ENCODE measurements at places on chromosomes 7 and 10. TPM values are rescaled to one million over a fixed set of nuclear protein-coding genes. Genes with fewer than 3 reads are reported as not detected.

Gene KIF5B
- 102 TPM for total RNA-seq

Gene CELF2
- total RNA-seq, result 27.5 TPM

Gene C10orf67
- total RNA-seq, result not detected

Gene ACTL6B
- not detected for total RNA-seq

Gene CYP2W1
- total RNA-seq, result not detected

Gene C10orf105
- 0.15 TPM for total RNA-seq

Gene MRC1
- 35.7 TPM for total RNA-seq

Gene IKZF5
- 14.9 TPM for total RNA-seq

Gene PTF1A
- total RNA-seq, result not detected

Gene POP7
- total RNA-seq, result 30.6 TPM

Gene SPOCK2
- total RNA-seq, result 3.4 TPM

Gene GIMAP7
- 2.2 TPM for total RNA-seq

GRCh38 chr10:121531076-121531829, 67.0 kb downstream of the FGFR2 start:
- no peak for DNase-seq

DNA sequence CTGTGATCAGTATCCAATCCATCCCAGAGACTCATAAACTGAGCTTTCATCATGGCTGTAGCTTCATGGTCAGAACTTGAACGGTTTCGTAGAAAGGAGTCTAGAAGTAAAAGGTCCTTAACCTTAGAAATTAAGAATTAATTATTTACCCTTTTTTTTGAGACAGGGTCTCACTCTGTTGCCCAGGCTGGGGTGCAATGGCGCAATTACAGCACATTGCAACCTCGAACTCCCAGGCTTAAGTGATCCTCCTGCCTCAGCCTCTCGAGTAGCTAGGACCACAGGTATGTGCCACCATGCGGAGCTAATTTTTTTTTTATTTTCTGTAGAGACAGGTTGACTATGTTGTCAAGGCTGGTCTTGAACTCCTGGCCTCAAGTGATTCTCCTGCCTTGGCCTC, 41.7 kb downstream of the ATAD1 start:
- no peak for DNase-seq

GRCh38 chr7:127582361-127582760, 3.0 kb downstream of the GCC1 start:
- no peak for DNase-seq

DNA sequence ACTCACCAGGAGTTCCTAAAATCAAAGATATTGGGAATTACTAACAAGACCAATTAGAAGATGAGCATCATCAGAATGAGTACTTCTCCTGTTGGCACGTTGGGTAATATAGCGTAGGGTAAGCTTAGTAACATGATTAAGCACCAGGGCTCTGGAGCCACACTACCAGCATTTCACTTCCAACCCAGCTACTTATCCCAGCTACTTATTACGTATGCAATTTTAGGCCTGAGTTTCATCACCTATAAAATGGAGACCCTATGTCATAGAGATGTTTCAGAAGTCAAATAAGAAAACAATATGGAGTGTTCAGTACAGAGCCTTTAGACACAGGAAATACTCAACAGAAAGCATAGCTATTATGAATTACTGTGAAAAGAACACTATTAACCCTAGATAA, 19.0 kb downstream of the GDI2 start:
- no peak for DNase-seq

- peak; percentile 49 for DNase-seq
Observed at GRCh38 chr10:92590623-92591549, 2.0 kb upstream of the KIF11 start.

GRCh38 chr10:72564596-72564995, 61.3 kb downstream of the MICU1 start:
- no peak for DNase-seq

GRCh38 chr7:141355032-141355431, 196.2 kb upstream of the AGK start:
- DNase-seq, result no peak

- peak; percentile 37 for DNase-seq
Observed at GRCh38 chr7:1455241-1455939, 3.9 kb downstream of the MICALL2 start.

GRCh38 chr7:16423761-16424160, 2.4 kb upstream of the CRPPA start:
- no peak for DNase-seq

GRCh38 chr10:12221323-12222298, 25.6 kb downstream of the CDC123 start:
- no peak for DNase-seq

- DNase-seq, result no peak
Observed at GRCh38 chr10:43145311-43145710, 7.1 kb downstream of the CSGALNACT2 start.

GRCh38 chr7:156650042-156650441, 9.5 kb downstream of the RNF32 start:
- DNase-seq, result peak; percentile 45

DNA sequence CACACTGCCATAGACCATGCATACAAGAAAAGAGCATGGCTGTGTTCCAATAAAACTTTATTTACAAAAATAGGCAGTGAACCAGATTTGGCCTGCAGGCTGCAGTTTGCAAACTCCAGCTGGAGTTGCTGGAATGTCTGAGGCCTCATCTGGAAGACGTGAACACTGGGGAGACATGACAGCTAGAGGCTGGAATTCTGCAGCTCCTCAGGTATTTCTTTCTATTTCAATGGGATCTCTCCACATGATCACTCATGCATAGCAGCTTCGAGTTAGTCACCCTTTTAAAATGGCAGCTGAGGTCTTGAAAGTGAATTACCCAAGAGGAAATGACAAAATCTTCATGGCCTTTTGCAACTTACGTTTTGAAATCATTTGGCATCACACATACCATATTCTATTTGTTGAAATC, 52.6 kb upstream of the BET1 start:
- DNase-seq, result no peak

DNA sequence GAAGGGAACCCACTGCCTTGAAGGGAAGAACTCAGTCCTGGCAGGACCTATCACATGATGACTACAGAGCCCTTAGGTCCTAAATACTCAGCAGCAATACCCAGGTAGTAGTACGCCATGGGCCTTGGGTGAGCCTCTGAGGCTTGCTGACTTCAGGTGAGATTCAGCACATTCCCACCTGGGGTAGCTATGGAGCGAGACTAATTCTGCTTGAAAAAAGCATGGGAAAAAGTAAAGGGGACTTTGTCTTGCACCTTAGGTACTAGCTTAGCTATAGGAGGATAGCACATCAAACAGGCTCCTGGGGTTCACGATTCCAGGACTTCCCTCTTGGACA, 98.2 kb upstream of the MEOX2 start:
- no peak for DNase-seq

DNA sequence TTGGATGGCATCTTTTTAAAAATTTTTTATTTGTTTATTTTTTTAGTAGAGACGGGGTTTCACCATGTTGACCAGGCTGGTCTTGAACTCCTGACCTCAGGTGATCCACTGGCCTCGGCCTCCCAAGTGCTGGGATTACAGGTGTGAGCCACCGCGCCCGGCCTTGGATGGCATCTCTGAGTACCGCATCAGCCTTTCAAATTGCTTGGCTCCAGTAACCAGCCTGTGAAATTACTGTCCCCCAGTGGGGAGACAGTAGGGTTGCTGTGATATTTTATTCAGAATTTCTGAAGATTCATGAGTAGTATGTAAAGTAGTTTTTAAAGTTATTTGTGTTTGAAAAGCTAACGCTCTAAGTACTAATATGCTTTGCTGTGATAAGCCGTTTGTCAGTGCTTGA, 1.2 kb downstream of the NUB1 start:
- no peak for DNase-seq

- DNase-seq, result no peak
Observed at GRCh38 chr7:54260941-54261371, 281.2 kb upstream of the VSTM2A start.

- no peak for DNase-seq
Observed at GRCh38 chr10:6119962-6120361, 31.1 kb downstream of the RBM17 start.

GRCh38 chr10:10361301-10361885, 656.3 kb upstream of the CELF2 start:
- no peak for DNase-seq

GRCh38 chr7:7051206-7051877, 131.0 kb upstream of the C1GALT1 start:
- no peak for DNase-seq

- DNase-seq, result peak; percentile 70
Observed at GRCh38 chr10:24360282-24361127, 151.6 kb downstream of the KIAA1217 start.

- no peak for DNase-seq
Observed at GRCh38 chr7:16236381-16236780, 185.0 kb downstream of the CRPPA start.

GRCh38 chr7:42690794-42691639, 220.9 kb downstream of the C7orf25 start:
- peak; percentile 58 for DNase-seq

- no peak for DNase-seq
Observed at GRCh38 chr7:40965016-40965415, 737.9 kb downstream of the INHBA start.

- no peak for DNase-seq
Observed at GRCh38 chr7:132162556-132163144, 413.6 kb downstream of the PLXNA4 start.

DNA sequence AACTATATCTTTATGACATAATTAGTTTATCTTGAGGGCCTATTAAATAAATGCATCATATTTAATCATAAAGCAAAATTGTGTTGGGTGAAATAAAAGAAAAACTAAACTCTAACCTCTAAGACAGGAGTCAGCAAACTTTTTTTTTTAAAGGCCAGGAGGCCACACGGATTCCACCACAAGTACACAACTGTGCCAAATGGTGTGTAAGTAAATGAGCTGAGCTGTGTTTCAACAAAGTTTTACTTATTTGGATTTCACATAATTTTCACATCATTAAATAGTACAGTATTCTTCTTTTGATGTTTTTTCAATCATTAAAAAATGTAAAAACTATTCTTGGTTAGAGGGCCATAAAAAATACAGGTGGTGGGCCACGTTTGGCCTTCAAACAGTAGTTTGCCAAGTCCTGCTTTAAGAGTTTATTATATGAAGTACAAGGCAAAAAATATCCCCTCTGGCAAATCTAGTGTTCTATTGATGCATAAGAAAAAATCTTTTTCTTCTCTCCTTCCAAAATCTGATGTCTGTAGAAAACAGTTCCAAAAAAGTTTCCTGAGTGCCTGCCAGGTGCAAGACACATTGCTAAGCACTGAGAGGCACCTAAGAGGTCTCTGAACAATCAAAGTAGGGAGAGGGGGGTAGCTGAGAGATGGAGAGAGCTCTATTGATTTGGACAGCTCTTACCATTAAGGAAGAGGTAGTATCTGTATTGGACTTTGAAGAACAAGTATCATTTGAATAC, 26.5 kb upstream of the SPOCK2 start:
- DNase-seq, result no peak

DNA sequence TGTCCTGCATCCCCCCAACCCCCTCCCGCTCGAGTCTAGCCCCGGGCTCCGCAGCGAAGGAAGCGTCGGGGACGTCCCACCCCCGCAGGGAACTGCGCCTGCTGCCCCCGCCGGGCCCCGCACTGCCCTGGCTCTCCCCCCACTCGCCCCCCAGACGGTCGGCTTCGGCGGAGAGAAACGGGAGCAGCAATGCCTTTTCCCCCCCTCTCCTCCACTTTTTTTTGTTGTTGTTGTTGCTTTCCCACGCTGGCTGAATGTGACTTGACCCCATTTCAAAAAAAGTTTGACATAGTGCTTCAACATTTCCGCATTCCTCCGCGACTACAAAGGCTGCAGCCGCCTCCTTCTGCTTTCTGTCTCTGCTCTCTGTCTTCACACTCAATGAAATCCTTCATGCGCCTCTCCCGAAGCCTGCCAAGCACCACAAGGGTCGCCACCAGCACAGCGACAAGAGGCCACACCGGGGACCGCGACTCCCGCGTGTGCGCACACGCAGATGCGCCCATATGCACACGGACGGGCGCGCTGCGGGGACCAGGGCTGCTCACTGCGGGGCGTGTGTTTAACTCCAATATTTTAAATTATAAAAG, 1.0 kb downstream of the CDK6 start:
- peak; percentile 63 for DNase-seq

DNA sequence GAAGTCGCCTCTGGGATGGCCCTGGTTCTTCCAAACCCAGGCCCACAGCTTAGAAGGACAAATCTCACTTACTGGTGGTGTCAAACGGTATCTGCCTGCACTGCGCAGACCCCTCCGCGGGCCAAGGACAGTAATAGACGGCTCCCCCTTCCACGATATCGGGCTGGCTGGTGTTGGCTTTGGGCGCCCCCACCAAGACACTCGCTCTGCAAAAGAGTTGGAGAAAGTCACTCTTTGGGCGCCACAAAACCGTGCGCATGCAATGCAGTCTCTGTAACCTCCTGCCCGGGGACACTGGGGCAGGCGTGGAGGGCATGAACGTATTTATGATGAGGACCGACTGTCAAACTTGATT, 1.1 kb downstream of the ITGA8 start:
- peak; percentile 4 for DNase-seq

DNA sequence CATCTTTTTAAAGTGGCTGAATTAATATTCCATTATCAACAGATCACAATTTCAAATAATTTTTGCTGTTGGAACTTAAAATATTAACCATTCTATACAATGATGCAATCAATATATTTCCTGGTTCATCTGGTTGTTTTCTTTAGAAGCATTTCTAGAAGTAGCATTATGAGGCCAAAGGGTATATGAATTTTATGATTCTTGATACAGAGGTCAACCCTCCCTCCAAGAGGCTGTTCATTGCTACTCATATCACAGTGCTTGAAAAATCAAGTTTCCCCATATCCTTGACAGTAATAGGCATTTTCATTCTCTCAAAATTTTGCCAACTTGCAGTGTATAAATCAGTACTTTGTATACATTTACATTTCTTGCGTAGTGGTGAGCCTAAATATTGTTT, 312.6 kb downstream of the BMPER start:
- no peak for DNase-seq
